ENCODE measurements at places on chromosomes 2 and 18.

GRCh38 chr2:53768242-53768542 lies 588 bp downstream of the CHAC2 start:
- no peak for DNase-seq

- DNase-seq = no peak
Observed at GRCh38 chr18:66971960-66972359, 368.1 kb upstream of the CDH19 start.

DNA sequence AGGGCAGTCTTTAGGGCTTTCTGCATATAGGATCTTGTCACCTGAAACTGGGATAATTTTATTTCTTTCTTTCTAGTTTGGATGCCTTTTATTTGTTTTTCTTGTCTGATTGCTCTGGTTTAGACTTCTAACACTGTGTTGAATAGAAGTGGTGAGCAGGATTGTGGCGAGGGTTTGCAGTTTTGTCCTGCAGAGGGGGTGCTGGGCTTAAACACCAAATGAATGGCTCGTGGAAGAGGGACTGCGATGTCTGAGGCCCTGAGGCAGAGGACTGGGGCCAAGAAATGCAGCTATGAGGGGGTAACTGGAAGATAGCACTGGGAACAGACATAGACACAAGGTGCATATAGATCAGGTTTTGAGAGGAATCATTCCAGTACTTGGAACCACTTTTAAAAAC lies 20.5 kb downstream of the UBE2F start:
- DNase-seq = no peak

GRCh38 chr2:173537694-173538093 lies 183.0 kb downstream of the CDCA7 start:
- DNase-seq = no peak

DNA sequence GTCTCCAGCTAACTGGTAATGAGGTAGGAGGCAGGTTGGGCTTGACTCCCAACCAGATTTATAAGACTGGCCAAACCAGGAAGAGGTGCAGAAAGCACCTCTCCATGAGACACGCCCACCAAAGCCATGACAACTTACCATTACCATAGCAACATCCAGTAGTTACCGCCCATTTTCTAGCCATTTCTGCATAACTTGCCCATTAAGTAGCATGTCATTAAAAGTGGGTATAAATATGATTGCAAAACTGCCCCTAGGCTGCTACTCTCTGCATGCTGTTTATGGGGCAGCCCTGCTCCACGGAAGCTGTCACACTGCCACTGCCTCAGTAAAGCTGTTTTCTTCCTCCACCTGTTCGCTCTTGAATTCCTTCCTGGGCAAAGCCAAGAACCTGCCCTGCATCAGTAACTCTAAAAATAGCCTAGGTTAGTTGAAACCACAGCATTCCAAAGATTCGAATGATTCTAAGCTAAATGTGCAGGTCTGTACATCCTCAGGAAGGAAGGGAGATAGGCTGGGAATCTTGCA lies 131.9 kb downstream of the ATL2 start:
- no peak for DNase-seq

- DNase-seq = peak; percentile 77
Observed at GRCh38 chr18:44796429-44797428, 116.0 kb downstream of the SETBP1 start.

- no peak for DNase-seq
Observed at GRCh38 chr2:20198796-20199632, 25.9 kb downstream of the SDC1 start.

DNA sequence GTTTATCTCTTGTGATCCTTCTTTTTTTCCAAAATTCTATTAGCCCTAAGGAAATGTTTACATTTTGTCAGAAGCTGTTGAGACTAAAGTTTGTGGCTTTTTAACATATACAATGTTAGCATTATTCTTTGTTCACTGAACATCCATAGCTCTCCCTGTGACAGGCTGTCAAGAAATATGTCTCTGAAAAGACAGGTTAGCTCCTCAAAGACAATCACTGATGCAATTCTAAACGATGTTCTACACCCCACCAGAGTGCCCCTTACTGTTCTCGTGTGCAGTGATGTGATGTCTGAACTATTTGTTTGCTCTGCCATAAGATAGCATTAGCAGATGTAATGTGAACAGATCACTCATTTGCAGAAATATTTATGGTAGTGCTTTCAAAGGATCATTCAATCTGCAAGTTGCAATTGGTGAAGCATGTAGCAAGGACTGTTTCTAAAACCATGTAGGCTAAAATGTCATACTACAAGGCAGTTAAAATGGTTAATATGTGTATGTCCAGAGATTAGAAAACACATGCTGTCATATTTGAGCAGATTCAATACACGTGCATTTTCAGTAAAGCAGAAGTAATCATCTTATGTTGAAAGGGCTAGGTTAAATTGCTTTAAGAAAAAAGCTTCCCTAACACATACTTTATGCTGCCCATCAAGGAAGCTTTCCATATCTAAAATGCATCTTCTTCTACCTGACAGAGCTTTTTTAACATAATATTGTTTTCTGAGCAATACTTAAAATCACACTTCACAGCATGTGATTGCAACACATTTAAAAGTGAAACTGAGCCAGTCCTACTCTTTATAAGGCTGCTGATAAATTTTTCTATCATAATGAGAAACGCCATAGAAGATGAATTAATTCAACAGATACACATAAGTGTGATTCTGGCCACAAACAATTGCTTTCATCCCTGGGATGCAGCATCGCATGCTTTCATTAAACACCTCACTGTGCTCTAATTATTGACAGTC lies 285.7 kb upstream of the UBE2E3 start:
- no peak for DNase-seq

- no peak for DNase-seq
Observed at GRCh38 chr2:42193722-42194187, 24.6 kb downstream of the EML4 start.

DNA sequence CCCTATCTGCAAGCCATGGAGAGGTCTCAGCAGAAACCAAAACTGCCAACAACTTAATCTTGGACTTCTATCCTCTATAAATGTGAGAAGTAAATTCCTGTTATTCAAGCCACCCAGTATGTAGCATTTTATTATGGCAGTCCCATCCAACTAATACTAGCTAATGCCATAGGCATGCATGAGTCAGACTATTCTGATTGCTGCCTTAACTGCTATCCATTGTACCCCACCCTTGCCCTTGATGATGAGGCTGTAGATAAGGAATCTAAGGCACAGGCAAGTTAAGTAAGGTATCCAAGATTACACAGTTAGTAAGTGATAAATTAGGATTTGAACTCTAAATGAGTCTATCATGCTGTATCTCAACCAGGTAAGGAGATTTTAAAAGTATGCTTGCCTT lies 223.0 kb downstream of the UBE2E3 start:
- no peak for DNase-seq

GRCh38 chr2:118013221-118013723 lies 598 bp downstream of the CCDC93 start:
- peak; percentile 72 for DNase-seq

DNA sequence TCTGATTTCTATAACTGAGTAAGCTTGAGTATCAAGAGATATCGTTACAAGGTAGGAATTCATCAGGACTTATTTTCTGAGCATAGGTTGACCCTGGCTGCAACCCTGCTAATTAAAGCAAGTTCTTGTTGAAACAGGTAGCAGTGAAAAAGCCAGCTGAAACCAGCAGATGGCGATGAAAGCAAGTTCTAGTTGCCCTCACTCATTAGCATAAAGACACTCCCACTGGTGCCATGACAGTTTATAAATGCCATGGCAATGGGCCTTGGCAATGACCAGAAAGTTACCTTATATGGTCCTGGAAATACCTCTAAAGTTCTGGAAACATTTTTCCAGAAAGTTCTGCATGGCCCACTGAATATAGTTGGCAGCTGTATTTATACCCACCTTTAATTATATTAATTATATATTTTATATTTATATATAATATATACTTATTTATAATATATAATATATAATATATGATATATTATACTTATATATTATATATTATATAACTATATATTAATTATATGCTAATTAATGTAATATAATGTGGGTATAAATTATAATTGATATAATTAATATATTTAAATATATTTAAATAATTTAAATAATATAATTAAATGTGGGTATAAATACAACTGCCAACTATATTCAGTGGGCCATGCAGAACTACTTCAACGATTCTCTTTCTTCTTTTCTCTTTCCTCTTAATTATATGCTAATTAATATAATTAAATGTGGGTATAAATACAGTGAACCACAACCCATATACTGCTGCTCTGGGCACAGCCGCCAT lies 188.0 kb downstream of the CDH7 start:
- no peak for DNase-seq

GRCh38 chr2:136025057-136025973 lies 39.9 kb upstream of the DARS1 start:
- peak; percentile 95 for DNase-seq

GRCh38 chr2:151638191-151638933 lies 95.9 kb downstream of the NEB start:
- DNase-seq = no peak

DNA sequence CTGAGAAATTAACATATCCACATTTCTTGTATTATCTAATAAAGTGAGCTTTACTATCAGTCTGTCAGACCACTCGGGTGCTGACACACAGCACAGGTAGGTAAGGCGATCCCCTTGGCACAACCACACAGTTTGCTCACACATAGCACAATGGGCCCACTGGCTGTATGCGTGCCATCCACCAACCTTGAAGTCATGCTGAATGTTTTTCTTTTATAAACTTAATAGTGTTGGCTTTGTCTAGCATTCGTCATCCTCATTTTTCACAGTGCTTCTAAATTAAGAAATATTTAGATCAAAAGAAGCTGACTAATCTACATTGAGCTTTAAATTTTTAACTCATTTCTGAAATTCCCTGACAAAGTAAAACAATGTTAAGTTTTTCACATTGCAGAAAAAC lies 50.0 kb upstream of the PAPOLG start:
- DNase-seq = no peak

GRCh38 chr2:47048801-47049480 lies 106.2 kb downstream of the STPG4 start:
- DNase-seq = no peak

DNA sequence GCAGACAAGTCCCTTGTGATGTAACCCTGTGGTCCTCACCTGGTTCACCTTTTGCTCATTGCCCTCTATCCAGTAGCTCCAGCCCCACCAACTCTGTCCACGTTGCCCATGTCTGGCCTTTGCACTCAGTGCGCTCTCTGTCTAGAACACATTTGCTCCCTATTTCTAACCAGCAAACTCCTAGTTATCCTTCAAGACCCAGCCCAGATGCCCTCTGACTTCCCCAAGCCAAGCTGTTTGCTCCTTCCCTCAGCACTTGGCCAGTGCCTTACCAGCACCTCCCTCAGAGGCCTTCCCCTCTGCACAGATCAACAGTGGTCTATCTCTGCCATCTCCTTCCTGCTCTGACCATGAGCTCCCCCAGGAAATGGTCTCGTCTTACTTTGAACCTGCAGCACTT lies 137.7 kb downstream of the DYSF start:
- DNase-seq = no peak

GRCh38 chr18:26228562-26229260 lies 2.5 kb downstream of the TAF4B start:
- DNase-seq = no peak

GRCh38 chr2:45370369-45370768 lies 240.7 kb downstream of the SRBD1 start:
- DNase-seq = no peak

DNA sequence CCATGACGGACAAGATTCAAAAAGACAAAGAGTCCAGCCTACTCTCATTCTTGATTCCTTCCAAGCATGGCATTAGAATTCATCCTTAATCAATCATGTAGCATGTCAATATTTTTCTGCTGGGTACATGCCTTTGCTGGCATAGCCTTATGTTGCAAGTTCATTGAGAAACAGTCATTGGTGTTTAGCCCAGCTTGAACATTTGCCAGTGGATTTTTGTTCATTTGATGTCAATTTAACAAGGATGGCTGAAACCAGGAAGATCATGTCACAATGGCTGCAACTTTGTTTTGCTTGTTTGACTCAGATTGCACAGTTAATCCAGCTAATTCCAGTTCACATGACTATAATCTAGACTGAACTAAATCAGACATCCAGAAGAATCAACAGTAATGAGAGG lies 1132.2 kb downstream of the LRP1B start:
- DNase-seq = no peak

- no peak for DNase-seq
Observed at GRCh38 chr2:24623535-24623934, 132.5 kb downstream of the NCOA1 start.

DNA sequence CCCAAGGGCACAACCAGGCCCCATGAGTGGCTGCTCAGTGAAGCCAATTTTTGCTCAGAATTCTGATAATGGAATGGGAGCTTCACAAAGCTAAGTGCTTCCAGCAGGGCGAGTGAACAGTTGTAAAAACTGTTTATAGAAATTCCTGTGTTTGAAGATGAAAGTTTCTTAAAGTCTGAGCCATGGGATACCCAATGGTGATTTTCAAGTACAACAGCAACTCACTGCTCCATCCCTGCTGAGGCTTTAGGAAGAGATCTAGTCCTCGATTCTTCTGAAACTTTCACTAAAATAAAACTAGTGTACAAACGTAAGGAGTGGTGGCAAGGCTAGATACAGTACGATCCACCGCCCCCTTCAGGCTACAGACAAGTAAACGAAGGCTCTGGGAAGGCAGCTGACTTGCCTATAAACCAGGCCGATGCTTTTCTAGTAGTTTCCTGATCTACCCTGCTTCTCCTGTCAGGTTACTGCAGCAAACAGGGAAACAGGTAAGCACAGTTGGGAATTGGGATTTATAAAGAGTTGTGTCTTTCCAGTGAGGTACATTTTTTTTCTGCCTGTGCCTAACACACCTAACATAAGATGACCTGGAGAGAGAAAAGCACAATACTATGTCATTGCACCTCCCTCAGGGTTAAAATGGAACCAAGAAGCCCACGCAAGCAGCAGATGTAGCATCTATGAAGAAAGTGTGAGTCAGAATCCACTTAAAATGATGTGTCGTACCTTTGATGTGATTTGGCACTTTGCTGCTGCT lies 108.7 kb downstream of the UXS1 start:
- DNase-seq = peak; percentile 45

- DNase-seq = no peak
Observed at GRCh38 chr2:53111406-53111805, 656.2 kb upstream of the CHAC2 start.
